ENCODE measurements at places on chromosomes 1 and 21.
A peak's percentile ranks its signal among the peaks of the same experiment; 100 is the strongest.

DNA sequence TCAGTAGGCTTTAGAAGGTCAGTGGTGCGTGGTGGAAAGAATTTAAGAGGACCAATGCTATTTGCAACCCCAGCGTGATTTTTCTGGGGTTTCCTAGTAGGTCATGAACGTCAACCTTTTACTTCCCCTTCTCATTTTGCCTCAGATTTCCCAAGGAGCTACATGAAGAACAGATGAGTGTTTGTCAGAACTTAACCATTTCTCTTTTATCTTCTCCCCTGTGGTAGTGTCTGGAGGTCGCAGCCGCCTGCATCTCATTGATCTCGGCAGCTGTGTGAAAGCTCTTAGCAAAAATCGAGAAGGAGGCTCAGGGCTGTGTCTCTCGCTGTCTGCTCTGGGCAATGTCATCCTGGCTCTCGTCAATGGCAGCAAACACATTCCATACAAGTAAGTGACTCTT, 491.1 kb downstream of the KIF26B start:
- no peak for DNase-seq

DNA sequence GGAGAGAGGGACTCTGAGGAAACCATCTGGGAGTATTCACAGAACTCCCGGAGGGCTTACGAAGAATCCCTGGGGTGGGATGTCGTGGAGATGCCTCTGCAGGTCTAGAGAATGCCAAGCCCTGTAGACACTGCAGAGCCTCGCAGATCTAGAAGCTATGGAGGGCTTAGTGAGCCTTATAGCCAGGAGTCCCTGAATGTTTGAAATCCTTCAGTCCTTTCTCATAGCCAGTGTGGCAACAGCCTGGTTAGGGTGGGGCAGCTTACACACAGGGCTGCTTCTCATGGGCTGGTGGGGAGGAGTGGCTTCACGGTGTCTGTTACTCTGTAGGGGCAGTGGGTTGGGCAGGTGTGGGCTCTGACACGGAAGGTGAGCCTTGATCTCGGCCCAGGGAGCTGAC, 44.2 kb upstream of the KDM4A start:
- DNase-seq = no peak

GRCh38 chr1:64798872-64799271, 54.0 kb downstream of the RAVER2 start:
- DNase-seq = no peak

GRCh38 chr21:31103571-31104265, 65.4 kb upstream of the KRTAP19-8 start:
- no peak for DNase-seq

GRCh38 chr1:94199398-94199797, 38.0 kb downstream of the ARHGAP29 start:
- no peak for DNase-seq

- DNase-seq = no peak
Observed at GRCh38 chr1:36497207-36497606, 14.5 kb upstream of the CSF3R start.

GRCh38 chr21:36549470-36549869, 69.5 kb upstream of the CLDN14 start:
- no peak for DNase-seq

- DNase-seq = no peak
Observed at GRCh38 chr1:202624781-202625108, 85.5 kb downstream of the SYT2 start.

- DNase-seq = no peak
Observed at GRCh38 chr1:226487921-226488320, 60.6 kb upstream of the STUM start.

DNA sequence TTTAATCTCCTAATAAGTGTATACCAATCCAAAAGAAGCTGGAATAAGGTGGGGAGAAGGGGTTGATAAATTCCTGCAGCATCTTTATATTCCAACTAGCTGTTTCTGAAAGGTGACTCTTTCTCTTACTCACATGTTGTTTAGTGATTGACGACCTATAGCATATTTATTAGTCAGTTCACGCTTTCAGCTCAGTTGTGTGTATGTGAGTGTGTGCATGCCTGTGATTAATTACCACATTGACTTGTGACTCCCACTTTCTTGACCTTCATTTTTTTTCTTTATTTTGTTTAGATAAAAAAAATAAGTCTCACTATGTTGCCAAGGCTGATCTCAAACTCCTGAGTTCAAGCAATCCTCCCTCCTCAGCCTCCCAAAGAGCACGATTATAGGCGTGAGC, 44.4 kb downstream of the ATP2B4 start:
- DNase-seq = no peak

DNA sequence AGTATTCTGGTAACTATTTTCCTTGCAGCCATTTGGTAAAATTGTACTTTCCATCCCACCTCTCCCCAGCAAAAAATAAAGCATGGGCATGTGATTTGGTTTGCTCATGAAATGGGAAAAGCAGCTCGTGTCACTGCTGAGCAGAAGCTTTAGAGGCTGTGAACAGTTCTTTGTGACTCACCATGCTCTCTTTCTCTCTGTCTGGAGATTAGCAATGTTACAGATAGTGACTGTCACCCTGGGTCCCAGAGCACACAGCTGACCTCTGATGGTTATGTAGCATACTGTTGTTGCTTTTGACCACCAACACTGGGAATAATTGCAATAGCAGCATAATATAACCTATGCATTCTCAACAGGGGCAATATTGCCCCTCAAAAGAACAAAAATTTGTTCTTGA, 70.6 kb downstream of the RGS2 start:
- DNase-seq = no peak

DNA sequence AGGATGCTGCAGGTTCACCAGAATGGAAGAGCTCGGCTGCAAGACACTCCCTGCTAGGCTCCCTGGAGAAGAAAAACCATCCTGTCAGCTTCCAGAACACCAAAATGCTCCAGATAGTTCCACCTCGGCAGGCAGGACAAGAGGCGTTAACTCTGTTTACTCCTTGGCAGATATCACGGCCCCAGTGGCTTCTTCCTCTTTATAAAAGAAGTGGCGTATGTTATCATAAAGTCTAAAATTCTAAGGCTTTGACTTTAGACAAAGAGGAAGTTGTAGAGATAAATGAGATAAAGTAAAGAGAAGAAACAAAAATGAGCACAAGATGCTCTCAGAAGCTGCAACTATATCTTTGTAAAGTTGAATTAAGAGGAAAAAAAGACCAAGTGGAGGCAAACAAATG, 24.3 kb upstream of the MTF1 start:
- DNase-seq = peak; percentile 5

DNA sequence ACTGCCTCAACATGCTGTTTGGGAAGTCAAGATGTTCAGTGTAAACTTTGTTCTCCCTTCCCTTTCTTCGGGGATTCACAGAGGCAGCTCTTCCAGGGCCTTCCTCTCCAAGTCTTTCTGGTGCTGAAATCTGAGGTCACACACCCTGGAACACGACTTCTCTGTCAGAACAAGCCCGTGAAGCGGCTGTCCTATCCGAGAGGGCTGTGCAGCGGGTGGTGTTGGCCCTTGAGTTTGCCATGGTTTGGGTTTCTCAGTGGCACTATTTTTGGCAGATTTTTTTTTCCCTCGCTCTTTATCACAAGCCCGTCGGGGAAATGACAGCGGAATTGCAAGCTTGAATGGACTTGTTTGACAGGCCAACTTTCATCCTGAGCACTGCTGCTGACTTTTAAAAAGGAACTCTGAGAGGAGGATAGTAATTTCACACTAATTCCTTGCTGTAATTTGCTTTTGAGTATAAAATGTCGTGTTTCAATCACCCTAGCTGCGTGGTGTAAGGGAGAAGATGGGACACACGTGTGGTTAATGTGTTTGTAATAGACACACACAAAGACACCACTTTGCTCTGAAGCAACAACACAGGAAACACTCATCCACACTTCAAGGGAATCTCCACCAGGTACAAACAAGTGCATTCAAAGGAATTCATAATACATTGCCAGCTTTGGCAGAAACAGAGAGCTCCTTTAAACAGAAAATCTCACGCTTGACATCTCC, 60.1 kb upstream of the TARBP1 start:
- DNase-seq = no peak

DNA sequence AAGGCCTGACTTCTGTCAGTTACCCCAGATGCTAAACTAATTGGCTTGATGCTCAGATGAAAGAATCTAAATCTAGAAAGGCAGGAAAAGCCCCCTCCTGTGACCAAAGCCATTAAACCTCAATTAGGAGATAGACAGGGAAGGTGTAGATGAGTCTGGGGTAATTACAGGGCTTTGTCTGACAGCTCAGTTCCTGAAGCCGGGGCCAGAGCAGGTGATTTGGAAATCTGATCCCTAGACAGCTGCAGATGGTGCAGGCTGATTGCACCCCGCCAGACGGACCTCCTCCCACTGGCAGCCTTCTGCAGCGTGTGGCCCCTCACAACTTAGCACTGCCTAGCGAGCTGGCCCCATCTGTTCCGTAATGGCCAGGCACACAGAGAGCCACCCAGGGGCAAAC, 395.1 kb downstream of the HLX start:
- no peak for DNase-seq

DNA sequence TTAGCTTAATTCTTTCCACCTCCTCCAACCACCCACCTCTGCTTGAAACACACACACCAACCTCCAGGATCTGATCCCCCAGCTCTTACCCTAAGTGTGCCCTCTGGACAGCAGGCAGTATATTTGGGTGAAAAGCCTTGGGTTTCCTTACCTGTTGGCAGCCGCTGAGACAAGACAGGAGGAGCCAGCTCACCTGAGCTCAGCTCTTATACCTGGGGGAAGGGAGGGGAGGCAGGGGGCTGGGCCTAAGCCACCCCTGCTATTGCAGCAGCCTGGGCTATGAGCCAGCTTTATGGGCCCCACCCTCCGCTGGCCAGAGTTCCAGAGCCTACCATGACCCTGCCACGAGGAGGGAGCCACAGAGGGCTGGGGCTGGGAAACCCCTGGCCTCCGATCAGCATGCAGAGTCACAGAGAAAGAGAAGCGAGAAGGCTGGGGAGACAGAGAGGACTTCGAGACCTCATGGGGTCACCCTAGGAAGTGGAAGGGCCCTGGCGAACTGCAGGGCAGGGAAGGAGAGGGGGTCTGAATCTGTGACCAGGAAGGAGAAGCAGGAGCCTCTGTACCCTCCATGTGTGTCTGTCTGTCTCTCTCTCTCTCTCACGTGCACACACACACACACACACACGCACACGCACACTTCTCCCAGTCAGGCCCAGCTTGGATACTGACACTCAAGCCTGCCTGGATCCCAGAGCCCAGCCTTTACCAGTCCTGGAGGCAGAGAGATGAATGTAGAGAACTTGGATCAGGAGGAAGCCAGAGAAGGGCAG, at the start of gene S100A14:
Gene S100A14 (minus strand): TSS at position 182 of the 773 bp plus-strand sequence. CDS start 467 bp downstream, outside the sequence.
- no peak for DNase-seq

GRCh38 chr1:211229365-211229759, 29.8 kb upstream of the RCOR3 start:
- no peak for DNase-seq

DNA sequence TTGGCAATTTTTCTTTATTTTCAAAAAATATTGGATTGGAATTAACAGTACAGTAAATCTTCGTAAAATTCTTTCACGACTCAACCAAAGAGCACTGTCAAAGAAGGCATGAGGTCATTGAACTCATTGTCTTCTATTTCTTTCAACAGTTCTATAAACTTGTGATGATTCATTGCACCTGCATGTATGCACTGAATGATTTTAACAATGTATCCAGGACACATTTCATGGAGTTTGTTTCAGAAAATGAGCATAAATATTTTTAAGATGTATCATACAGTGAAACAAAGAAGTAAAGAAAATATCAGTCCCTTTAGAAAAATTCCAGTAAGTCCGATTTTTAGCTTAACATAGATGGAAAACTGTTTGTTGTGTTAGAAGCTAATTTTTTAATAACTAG, 33.6 kb upstream of the CD34 start:
- no peak for DNase-seq

DNA sequence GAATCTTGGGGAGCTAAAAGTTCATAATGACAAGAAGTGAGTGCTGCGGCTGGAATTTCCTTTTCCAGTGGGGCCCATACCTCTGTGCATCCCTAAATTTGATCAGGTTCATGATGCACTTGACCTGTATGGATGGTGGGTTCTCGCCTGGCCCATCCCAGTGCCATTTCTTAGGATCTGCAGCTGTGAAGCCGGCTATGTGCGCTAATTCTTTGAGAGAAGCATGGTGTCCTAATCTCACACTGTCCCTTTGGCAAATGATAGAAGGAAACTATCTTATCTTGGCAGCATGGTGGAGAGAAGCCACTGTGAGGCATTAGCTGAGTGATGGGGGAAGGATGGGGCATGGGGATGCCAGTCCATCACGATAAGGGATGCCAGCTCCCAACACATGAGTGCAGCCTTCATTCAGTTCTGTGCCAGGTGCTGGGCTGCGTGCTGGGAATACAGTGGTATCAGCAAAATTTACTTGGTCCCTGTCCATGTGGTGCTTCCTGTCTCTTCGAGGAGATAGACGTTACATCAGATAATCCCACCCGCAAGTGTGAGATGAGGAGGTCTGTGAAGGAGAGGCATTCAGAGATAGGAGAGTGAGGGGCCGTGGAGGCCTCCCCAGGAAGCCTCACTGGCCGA, 30.5 kb downstream of the STUM start:
- DNase-seq = no peak

GRCh38 chr1:234875953-234876855, 252.4 kb downstream of the TOMM20 start:
- DNase-seq = peak; percentile 81

DNA sequence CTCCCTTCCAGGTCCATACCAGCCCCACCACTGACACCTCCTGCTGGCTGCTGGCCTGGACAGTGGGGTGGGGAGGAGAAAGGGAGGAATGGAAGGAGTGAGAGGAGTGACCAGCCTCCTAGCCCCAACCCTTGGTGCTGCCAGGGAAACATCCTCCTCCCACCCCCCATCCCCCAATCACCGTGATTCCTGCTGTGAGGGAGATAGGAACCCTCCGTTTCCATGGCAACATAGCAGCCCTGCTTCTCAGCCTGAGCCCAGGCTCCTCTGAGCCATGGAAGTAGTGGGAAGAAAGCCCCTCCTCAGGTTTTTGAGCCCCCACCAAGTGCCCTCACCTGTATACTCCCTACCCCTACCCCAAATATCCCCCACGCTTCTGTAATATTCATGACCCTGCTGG, 44.4 kb upstream of the SCMH1 start:
- no peak for DNase-seq

DNA sequence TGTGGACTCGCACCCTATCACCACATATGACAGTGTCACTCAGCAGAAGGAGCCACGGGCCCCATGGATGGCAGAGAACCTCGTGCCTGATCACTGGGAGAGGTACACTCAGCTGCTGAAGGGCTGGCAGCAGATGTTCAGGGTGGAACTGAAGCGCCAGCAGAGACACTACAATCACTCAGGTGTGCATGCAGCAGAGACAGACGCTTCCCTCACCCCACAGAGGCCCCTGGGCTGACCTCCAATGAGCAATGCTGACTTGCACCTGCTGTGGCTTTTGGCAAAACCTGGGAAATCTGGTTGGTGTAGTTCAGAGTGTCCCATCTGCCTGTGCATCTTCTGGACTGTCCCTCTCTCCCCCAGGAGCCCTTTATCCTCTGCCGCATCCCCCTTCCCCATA, 51.9 kb downstream of the KIAA1614 start:
- no peak for DNase-seq

DNA sequence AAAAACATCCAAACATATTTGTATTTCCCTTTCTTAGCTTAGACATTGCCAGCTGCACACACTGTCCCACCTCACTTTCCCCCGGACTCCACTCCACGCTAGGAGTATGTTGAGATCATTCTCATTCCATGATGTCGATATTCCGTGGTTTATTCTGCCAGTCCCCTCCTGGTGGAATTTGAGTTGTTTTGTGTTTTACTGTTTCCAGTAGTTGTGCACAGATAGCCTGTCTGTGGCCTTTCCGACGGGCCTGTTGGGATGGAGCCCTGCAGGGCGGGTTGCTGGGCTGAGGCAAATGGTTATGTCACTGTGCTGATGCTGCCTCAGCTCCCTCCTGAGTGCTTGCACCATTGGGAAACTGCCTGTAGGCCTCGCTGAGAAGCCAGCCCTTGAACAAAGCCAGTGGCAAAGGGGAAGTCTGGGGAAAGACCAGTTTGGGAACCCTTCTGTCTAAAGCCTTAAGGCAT, 12.8 kb downstream of the TRAPPC10 start:
- no peak for DNase-seq
